ENCODE measurements at places on chromosomes 11 and 22. TPM values are rescaled to one million over a fixed set of nuclear protein-coding genes. Genes with fewer than 3 reads are reported as not detected.

DNA sequence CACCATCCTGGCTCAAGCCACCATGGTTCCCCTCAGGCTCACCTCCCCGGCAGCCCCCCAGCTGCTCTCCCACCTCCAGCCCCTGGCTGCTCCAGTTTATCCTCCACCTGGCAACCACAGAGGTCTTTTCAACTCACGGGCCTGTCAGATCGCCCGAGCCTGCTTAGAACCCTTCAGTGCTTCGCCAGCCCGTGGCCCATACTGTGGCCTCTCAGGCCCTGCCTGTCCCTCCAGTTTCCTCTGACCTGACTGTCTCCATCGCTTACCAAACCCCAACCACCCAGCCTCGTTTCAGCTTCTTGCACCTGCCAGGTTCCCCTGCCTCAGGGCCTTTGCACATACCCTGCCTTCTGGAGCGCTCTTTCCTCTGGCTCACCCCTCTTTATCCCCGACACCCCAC is 6.9 kb downstream of the KCNC1 start:
- no peak for DNase-seq

DNA sequence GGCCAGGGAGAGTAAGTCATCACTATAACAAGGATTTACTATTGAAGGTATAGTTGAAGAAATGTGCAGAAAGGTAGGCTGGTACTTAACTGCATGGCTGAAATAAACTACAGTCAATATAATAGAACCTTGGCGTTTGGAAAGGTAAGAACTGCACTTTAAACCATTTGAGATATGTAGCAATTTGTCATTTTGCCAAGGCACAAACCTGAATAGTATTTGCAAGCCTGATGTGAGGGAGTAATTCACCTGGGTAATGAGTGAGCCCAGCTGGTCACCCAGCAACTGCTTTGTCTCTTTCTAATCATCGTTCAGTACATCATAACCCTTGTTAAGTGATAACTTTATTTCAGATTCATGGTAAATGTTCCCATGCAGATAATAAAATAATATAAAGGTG is 62.3 kb upstream of the SCUBE2 start:
- no peak for DNase-seq

- no peak for DNase-seq
Observed at GRCh38 chr11:7170431-7170830, 81.3 kb upstream of the SYT9 start.

GRCh38 chr11:116691771-116692177 is 81.0 kb downstream of the BUD13 start:
- peak; percentile 31 for DNase-seq

DNA sequence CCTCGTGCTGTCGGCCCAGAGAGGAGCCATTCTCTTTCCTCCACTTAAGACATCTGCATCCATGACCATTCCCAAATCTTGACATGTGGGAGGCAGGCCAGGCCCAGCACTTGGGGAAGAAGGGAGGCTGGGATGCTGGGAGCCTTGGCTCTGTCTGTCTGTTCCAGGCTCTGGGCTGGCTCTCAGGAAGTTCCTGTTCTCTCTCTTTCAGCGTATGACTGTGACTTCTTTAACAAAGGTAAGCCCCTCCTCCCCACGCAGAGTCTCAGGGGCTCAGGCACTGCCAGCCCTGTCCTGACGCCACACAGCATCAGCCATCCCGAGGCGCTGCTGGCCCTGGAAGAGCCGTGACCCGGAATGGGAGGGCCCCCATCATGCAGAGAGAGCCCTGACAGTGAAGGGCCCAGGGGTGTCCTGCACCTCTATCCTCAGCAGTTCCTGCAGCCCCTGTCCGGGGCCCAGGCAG is 52.4 kb downstream of the OTOG start:
- no peak for DNase-seq

DNA sequence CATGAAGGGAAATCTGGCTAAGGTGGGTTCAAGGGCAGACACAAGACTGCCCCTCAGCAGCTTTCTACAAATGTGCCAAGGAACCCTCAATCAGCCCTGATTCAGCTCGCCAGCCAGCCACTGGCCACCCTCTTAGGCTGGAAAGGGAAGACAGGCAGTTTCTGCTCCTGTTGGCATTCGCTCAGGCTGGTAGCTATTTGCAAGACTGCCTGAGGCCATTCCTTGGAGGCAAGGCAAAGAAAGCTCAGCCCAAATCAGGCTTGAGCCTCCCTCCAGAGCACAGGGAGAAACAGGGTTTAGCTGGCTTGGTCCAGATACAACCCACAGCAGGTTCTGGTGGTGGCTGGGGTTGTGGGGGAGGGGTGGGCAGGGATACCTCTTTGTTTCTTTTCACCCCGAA is 19.2 kb downstream of the TP53I11 start:
- DNase-seq, result no peak

- DNase-seq, result no peak
Observed at GRCh38 chr11:124807660-124808270, 7.6 kb upstream of the MSANTD2 start.

DNA sequence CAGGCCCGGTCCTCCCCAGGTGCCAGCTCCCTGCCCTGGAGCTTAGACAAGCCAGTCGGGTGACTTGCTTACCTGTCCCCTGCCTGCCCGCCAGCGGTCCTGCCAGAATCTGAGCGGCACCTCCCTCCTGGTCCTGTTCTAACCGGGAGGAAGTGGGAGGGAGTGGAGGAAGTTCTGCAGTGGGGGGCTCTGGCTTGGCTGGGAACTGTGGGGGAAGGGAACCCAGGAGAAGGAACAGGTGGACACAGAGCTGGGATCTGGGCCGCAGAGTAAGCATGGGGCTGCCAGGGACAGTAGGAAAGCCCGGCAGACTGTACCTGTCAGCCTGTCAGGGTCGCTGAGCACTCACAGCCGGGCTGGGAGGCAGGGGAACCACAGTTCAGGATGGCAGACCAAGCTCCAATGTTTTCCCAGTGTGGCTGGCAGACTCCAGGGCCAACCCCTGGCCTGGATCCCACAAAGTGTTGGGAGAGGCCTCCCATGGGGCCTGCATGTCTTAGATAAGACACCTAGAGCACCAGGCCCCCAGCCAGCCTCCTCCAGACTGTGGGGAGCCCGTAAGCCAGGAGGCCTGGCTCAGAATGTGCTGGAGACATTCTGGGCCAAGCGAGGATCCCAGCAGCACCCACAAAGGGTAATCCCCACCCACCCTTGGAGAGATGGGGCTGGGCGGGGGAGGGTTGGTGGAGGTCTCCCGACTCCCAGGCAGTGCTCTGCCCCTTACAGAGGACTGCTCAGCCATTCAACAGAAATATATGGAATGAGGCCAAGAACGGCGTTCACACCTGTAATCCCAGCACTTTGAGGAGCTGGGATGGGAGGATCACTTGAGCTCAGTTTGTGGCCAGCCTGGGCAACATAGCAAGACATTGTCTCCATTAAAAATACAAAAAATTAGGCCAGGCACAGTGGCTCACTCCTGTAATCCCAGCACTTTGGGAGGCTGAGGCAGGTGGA is 2.3 kb downstream of the CYB5R3 start:
- no peak for DNase-seq

DNA sequence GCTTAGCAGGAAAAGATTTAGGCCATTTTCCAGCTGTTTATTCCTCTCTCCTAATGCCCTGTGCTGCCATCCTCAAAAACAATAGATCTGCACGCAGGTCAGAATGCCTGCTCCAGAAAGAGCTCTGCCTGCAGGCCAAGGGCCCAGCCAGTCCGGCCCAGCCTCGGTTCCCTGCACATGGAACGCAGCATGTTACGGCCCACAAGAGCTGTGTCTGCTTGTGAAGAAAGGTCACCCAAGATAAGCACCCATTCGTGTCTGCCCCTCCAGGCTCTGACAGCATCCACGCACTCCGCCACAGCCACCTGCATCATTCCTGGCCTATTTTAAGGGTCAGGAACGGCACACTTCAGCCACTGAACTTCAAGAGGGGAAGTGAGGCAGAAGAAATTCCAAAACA is 152.2 kb downstream of the SPATA19 start:
- DNase-seq, result no peak

GRCh38 chr11:69442807-69443137 is 38.7 kb upstream of the LINC01488 start:
- DNase-seq, result no peak

GRCh38 chr11:48538991-48539390 is 50.4 kb downstream of the OR4A47 start:
- DNase-seq, result no peak

DNA sequence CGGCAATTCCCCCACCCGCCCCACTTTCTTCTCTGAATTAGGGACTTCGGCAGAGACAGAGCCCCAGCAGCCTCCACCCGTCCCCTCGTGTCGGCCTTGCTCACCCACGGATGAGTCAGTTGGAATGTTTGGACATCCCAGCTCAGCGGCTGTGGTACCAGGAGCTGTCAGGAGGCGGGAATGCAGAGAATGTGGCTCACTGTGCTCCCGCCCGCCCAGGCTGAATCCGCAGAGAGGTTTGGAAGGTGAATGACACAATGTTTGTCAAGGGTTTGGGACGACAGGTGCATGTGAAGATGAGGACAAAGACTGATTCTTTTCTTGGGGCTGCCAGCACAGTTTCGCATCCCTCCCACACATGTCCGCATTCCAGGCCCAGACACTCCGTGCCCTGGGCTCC is 39.6 kb downstream of the LIF start:
- DNase-seq, result no peak

GRCh38 chr11:23006730-23007129 is 146.5 kb upstream of the CCDC179 start:
- no peak for DNase-seq

GRCh38 chr11:19982774-19983495 is 177.3 kb downstream of the DBX1 start:
- no peak for DNase-seq

DNA sequence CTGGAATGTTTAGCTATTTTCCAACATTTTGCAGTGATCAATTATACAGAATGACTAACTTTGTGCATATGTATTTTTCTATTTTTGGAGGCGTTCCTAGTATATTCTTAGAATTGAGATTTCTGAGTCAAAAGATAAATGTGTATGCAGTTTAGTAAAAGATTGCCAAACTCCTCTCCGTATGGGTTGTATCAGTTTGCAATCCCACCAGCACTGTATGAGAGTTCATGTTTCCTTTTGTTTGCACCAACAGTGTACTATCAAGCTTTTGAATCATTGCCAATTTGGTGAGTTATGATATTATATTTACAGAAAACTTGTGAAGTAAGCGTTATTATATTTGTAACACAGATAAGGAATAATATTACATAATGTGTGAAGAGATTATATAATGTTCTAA is 658.7 kb downstream of the JRKL start:
- no peak for DNase-seq

GRCh38 chr11:10653261-10653660 is 40.3 kb downstream of the IRAG1 start:
- DNase-seq, result no peak

GRCh38 chr11:34928268-34928959 is 12.0 kb downstream of the PDHX start:
- no peak for DNase-seq

DNA sequence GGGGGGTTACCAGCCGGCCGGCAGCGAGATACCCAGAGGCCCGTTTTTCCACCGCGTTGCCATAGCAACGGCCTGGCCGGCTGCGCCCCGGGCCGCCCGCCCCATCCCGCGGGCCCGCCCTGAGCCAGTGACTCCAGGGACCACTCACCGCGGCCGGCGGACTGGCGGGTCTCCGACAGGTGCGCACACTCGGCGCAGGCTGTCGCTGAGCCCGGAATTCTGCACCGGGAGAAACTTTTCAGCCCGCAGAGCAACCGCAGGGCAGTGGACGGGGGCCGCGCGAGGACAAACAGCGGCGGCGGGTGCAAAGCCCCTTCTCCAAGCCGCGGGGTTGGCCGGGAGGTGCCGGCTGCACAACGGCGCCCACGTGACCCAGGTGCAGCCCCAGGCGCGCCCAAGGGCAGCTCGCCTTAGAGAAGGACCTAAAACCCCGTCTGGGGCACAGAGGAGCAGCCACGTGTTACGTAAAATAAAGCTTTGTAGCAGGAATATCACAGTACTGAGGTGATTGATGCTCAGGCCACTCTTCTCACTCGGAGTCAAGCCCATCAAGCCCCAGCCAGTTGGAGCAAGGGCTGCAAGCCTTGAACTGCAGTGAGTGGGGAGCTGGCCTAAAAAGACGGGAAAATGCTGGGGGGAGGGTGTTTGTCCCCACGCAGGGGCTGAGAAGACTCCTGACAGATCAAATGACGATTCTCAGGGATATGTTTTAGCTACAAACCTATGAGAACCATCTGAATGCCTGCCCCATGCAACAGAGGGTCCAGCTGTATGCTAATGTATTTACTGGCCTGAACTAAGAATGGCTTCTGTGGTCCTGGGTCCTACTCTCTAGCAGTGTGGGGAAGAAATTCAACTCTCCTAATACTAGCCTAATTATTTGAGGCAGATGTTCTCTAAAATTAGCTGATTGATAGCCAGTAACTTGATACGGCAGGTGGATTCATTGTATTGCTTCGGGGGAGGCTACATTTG is at the start of gene STK33:
STK33 (minus strand) TSS at position 294 of the 975 bp plus-strand sequence. CDS start 119,323 bp downstream, outside the sequence.
- DNase-seq, result peak; percentile 26

DNA sequence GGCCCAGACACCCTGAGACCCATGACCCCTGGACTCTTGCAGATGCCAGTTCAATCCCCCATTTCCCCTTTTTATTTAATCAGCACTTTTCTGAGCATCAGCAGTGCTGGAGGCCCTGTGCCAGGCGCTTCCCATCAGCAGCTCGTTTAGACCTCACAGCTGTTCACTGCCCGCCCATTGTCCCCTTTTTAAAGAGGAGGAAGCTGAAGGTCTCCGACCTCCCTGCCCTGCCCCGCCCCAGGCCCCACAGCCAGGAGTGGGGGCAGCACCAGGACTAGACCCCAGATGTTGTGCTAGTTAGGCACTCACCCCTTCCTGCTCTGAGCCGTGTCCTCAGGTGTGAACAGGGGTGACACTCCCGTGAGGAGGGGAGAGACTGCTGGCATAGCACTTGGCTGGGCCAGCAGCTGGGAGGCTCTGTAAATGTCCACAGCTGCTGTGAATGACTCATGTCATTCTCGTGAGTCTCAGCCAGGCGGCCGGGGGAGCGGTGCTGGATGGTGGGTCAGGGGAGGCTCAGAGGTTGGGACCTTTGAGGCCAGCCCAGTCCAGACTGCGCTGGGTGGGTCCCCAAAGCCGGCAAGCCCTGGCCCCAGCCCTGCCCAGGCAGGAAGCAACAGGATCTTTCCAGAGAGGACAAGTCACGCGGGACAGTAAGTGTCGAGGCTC is 19.9 kb downstream of the EMID1 start:
- DNase-seq, result no peak

GRCh38 chr11:74338963-74339362 is 27.5 kb upstream of the P4HA3 start:
- DNase-seq, result no peak

TTC17 gene
- 107 TPM for total RNA-seq

PLA2G3 gene
- total RNA-seq, result 1.1 TPM

VWA5A gene
- 50.4 TPM for total RNA-seq

LTO1 gene
- 17.5 TPM for total RNA-seq

OR2AG1 gene
- not detected for total RNA-seq

PDGFD gene
- total RNA-seq, result 34.2 TPM

CALCA gene
- total RNA-seq, result 17.6 TPM

TMEM86A gene
- 6.6 TPM for total RNA-seq

PLXNB2 gene
- total RNA-seq, result 65.5 TPM

ARVCF gene
- total RNA-seq, result 47.2 TPM

RNH1 gene
- total RNA-seq, result 119 TPM

OR4A16 gene
- not detected for total RNA-seq

OR8D2 gene
- total RNA-seq, result not detected

FTH1 gene
- total RNA-seq, result 1,181 TPM
